Stimulated activated CD4-positive, alpha-beta T cell treated with anti-CD3 and anti-CD28 coated beads, Interleukin-1b, Interleukin-23, amount 100 ng/mL, for 24 hours (primary cell): ENCODE measurements at places on chromosomes 5 and 9.

DNA sequence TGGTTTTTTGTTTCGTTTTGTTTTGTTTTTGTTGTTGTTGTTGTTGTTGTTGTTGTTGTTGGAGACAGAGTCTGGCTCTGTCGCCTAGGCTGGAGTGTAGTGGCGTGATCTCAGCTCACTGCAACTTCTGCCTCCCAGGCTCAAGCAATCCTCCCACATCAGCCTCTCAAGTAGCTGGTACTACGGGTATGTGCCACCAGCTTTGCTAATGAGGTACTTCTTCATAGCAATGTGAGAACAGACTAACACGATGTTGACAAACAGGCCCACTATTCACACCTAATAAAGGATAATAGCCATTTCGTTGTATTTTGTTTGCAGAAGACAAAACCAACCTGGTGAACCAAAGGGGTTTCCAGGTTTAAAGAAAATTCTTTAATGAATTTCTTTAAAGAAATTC, 130.9 kb downstream of the DIRAS2 start:
- DNase-seq, result no peak

- no peak for DNase-seq
These were observed 217.7 kb upstream of the PANK3 start for GRCh38 chr5:168796593-168797580.

DNA sequence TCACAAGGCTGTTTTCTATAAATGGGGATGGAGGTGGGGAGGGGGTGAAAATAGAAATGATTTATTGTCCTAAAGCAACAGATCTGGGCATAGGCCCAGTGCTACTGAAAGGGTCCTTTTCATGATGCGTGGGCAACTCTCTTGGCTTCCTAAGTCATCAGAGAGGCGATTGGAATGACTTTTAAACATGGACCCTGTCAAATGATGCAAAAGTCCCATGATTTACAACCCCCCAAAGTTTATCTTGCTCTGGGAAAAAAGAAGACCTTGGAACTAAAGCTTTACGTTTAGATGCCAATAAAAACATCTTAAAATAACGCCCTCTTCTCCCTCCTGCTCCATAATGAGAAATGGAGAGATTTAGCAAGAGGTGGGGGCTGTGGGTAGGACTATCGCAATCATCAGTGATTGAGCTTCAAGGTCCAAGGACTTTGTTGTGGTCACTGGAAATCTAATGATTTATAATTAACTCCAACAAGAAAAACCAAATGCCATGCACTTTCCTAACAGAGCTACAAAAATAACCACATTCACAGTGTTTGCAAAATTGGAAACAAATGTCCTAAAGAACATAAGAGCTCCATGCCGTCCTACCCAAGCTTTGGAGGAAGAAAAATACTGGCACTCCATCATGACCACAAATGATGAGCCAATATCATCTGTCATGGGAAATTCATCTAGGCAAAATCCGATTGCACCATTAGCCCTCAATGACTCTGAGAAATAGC, 167.5 kb upstream of the CLINT1 start:
- no peak for DNase-seq

GRCh38 chr9:124906966-124907365, 33.9 kb downstream of the GOLGA1 start:
- DNase-seq, result no peak

DNA sequence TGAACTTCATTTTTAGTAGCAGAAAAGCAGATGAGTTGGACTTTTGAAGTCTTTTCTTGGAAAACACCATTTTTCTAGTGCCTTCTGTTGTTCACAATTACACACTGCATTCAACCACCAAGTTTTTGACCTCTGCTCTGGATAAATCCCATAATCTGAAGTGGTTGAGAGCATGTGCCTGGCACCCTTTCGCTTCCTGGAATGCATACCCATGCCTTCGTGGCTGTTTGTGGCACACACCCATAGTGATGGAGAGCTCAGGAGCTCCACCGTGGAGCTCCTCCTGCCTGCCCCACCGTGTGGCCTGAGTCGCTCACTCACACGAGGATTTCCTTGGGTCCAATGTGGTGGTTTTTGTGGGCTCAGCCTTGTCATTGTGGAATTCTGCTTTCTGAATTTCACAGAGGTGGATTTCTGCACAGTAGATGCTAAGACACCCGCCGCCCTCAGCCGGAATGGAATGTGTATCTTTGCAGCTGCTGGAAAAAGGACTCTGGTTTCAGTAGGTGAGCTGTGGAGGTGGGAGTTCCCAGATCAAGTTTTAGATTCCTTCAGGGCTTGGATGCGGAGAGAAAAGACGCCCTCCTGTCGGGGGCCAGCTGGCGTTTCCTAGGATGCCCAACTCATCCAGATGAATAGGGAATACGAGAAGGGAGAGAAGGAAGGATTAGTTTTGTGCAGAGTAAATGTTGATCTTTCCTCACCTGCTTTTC, 500.4 kb downstream of the IRX1 start:
- DNase-seq, result no peak

- DNase-seq, result no peak
These were observed 17.4 kb downstream of the MARCHF3 start for GRCh38 chr5:127012916-127013315.

- DNase-seq, result no peak
These were observed 40.1 kb upstream of the PDE8B start for GRCh38 chr5:77170196-77170890.

DNA sequence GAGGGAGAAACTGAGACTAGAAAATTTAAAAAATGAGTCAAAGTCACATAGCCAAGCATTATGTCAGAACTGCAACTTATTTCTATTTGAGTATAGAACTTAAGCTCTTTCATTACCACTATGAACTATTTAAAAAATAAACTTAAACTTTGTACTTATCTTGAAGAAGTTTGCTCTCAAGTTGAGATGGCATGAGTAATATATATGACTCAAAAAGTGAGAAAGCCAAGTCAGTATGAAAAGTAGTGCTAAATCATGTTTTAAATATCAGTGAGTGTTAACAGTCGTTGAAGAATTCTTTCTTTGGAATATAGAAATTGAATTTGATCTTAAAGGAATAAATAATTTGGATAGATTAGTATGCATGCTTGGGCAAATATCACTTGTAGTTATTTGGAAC, 36.3 kb upstream of the CDH10 start:
- no peak for DNase-seq

DNA sequence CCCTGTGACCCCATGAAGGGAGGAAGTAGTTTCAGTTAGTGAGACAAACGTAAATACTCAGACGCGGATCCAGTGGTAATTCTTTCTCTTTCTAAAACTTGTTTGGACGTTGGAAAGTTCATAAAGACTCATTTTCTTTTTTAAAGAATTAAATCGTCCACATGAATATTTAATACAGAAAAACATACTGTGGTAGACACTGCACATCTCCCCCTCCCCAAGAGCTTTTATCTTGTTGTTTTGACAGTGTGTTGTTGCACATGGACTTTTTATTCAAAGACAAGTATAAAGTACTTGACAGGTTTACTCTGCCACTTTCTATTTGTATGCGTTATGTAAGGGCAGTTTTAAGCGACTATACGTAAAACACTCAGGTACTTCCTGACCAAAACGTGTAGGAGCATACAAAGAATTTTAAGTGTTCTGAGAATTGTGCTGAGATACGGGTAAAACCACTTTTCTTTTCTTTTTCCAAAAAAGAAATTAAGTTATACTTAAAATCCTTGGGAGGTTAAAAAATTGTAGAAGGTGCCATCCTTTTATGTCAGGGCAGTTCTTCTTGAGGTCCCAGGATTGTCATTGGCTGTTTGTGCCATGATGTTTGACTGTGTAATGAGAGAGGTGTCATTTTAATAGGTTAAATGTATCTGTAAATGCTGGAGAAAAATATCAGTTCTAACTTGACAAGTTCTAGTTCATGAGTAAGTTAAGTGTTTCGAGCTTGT, 1.3 kb downstream of the NIPBL start:
- no peak for DNase-seq

GRCh38 chr9:83511051-83511450, 27.1 kb downstream of the FRMD3 start:
- no peak for DNase-seq

- DNase-seq, result no peak
These were observed 30.7 kb downstream of the ZNF354A start for GRCh38 chr5:178699681-178700253.

DNA sequence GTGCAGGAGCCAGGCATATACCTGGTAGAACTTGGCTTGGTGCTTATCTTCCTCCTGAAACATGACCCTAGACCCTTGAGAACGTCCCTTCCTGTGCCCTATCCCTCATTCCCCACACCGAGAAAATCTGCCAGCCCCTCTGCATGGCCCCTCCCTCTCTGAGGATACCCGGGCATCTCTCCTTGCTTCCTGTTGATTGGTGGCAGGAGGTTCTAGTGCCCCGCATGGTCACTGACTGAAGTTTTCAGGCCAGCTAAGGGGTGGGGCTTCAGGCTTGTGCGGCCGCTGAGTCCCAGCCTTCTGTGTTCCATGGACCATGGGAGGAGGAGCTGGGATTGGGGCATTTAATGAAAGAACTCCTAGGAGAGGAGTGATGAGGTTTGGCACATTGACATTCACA, 22.8 kb downstream of the IGIP start:
- DNase-seq, result no peak

DNA sequence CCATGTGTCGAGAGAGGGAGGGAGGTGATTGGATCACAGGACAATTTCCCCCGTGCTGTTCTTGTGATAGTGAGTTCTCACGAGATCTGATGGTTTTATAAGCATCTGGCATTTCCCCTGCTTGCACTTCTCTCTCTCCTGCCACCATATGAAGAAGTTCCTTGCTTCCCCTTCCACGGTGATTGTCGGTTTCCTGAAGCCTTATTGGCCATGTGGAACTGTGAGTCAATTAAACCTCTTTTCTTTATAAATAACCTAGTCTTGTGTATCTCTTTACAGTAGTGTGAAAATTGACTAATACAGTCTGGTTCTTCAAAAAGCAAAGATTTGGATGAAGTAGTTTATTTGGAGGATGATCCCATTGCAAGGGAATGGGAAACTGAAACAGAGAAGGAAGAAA, 11.3 kb upstream of the MIER3 start:
- no peak for DNase-seq

GRCh38 chr9:15300218-15300617, 6.8 kb downstream of the TTC39B start:
- no peak for DNase-seq

- no peak for DNase-seq
These were observed 15.4 kb upstream of the KLF9 start for GRCh38 chr9:70429899-70430298.

- no peak for DNase-seq
These were observed 84.6 kb upstream of the LIFR start for GRCh38 chr5:38641003-38641402.

- DNase-seq, result no peak
These were observed 138.0 kb upstream of the EFNA5 start for GRCh38 chr5:107808671-107809137.

- DNase-seq, result peak; percentile 49
These were observed 704 bp downstream of the SUSD1 start for GRCh38 chr9:112174222-112174964.

GRCh38 chr9:105483618-105484017, 35.8 kb downstream of the FSD1L start:
- no peak for DNase-seq

DNA sequence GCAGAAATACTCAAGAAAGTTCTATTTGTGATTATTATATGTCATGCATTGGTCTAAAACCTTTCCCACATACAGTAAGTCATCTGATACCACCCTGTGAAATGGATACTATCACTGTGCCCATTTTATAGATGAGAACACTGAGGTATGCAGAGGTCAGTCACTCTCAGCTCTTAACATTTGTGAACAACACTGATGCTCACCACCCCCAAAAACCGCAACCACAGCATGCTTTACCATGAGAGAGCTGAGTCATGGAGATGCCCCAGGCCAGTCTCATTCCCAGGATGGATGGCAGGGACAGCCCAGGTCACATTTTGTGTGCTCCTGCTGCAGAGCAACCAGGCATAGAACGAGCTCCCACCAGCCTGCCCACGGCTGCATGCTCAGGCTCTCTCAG, 53.5 kb upstream of the IRX1 start:
- DNase-seq, result no peak

- no peak for DNase-seq
These were observed 1078.3 kb upstream of the DMAC1 start for GRCh38 chr9:8877753-8878494.

DNA sequence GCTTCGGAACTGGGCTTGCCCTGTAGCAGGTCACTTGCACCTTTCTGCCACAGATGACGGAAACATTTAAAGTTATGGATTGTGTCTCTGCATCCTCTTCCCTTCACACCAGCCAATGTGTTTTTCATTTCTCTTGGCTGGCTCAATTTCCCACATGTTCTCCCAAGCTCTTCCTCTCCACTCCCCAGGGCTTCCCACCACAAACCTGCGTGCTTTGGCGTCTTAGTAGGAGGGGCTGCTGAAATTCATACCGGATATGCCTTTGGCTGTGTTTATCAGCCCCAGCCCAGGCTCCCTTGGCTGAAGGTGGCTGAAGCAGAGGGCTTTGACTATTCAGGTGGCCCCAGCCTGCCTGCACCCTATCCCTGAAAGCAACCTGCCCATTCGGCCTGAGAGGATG, 32.1 kb downstream of the ADRB2 start:
- DNase-seq, result no peak

- DNase-seq, result no peak
These were observed 262.9 kb downstream of the IRX1 start for GRCh38 chr5:3858524-3858923.

DNA sequence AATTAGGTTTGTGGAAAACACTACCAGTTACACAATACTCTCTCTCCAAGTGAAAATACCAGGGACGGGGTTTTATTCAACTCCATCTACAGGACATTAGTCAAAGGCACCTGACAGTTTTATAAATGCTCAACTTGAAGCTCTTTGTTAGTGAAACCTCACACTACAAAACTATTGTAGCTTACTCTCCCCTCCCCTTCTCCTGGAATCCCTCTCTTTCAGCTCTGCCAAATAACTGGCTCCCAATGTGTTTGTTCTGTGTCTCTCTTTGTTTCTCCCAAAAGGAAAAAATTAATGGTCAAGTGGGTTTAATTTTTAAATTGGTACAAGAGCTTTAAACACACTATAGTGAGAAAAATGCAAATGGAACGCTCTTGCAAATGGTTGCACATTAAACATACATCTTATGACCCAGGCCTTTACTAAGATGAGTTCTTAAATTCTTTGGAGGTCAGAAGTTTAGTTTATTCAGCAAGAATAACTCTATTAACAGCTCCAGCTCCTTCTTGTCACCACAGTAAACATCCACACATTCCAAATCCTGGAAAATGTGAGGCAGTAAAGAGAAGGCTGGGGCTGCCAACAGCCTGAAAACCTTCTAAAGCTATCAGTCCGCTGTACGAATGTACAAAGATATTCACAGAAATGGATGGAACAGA, 48.4 kb downstream of the ZNF608 start:
- DNase-seq, result no peak

- DNase-seq, result no peak
These were observed 19.5 kb downstream of the RAPGEF1 start for GRCh38 chr9:131720330-131720729.

GRCh38 chr5:55319491-55319890, 11.7 kb downstream of the MTREX start:
- DNase-seq, result no peak
